ENCODE measurements at places on chromosomes 12 and 14.
A peak's percentile ranks its signal among the peaks of the same experiment; 100 is the strongest.

GRCh38 chr14:30362369-30363218 is 196.4 kb upstream of the G2E3 start:
- DNase-seq: no peak

GRCh38 chr14:66069830-66070541 is 416.2 kb upstream of the CCDC196 start:
- DNase-seq: no peak

- DNase-seq: no peak
These were observed 275.4 kb downstream of the TRHDE start for GRCh38 chr12:72547573-72547972.

GRCh38 chr14:101288436-101289229 is 272.7 kb upstream of the DIO3 start:
- DNase-seq: no peak

- DNase-seq: no peak
These were observed 7.6 kb upstream of the FKBP11 start for GRCh38 chr12:48932878-48933277.

GRCh38 chr12:533718-534117 is 74.0 kb downstream of the B4GALNT3 start:
- DNase-seq: no peak

GRCh38 chr14:90981636-90982035 is 78.8 kb downstream of the RPS6KA5 start:
- no peak for DNase-seq

DNA sequence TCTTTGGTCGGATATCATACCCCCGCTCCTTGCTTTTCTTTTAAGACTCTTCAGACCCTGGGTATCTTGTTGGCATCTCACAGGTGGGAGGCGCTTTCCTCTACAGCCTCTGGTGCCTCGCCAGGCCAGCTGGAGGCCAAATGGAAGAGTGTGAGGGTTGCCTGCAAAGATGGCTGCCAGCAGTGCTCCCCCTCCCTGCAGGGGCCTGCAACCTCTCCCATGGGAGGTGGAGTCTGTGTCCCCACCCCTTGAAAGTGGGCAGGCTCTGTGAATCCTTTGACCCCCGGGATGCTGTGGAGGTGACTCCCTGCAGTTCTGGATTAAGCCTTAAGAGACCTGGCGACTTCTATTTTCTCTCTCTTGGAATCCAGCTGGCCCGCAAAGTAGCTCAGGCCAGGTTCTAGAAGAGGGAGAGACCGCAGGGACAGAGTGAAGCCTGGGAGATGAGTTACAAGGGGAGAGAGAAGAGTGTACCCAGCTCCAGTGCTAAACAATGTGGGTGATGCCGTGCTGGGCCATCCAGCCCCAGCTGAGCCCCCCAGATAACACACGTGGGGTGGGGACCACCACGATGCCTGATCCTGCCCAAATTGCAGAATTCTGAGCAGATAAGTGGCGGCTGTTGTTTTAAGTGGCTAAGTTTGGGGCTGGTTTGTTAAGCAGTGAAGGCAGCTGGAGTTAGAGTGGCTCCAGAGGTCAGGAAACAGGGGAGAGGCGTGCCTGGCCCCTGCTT is 37.9 kb upstream of the NCOR2 start:
- DNase-seq: no peak

- DNase-seq: no peak
These were observed 17.5 kb downstream of the ANAPC5 start for GRCh38 chr12:121334513-121335343.

DNA sequence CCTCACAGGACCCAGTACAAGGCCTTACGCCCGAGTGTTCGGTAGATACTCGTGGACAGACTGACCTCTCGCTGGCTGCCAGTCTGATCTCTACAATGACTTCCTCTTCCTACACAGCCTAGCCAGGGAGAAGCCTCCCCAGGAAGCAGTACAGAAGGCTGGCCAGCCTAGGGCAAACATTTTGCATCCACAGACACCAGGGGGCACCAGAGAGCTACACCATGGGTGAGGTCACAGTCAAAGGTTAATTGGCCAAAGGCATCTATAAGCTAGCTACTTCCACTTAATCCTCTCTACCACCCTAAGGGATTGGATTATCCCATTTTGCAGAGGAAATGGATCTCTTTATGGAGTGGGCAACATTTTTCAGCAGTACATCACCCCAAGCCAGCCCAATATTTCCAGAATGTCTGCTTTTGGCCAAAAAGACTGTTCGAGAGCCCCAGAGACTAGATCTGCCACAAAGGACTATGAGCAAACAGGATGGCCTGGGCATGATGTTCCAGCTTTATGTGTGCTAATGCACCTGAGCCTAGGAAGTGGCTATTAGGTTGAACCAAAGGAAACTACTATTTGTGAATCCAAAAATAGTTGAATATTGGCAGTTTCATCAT is 14.6 kb upstream of the PNMA1 start:
- DNase-seq: peak; percentile 63

GRCh38 chr14:93332397-93332852 is 411 bp downstream of the BTBD7 start:
- DNase-seq: peak; percentile 23

GRCh38 chr12:66176105-66176900 is 6.5 kb upstream of the TMBIM4 start:
- DNase-seq: no peak

All from stimulated activated CD8-positive, alpha-beta memory T cell treated with anti-CD3 and anti-CD28 coated beads, Interleukin-15, amount 100 ng/mL, for 48 hours (primary cell).